ENCODE measurements at places on chromosomes 4 and X.

DNA sequence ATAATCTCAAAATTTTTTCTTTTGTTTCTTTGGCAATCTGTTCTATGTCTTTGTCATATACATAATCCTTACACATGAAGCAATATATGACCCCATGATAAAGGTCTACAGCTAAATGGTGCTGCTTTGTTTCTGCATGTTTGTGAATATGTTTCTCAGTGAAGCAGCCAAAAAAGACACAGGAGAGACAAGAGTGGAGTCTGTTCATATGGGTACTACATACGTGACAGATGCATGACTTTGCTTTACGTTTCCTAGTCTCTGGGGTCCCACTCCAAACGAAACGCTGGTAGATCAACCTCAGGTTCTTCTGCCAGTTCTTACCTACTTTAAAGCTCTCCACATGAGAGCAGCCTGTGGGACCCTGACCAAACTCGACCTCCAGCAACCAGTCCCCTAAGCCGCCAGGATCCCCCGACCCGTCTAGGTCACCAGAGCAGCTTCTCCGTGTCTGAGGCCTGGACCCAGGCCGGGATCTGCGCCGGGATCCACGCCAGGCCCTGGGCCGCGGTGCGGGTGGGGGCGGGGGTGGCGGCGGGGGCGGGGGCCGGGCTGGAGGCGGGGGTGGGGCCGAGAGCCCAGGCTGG is 1.5 kb downstream of the USP51 start:
- no peak for DNase-seq

- no peak for DNase-seq
Observed at GRCh38 chr4:105998171-105999063, 103.1 kb downstream of the NPNT start.

GRCh38 chr4:139866276-139866962 is 200.8 kb downstream of the MGST2 start:
- no peak for DNase-seq

DNA sequence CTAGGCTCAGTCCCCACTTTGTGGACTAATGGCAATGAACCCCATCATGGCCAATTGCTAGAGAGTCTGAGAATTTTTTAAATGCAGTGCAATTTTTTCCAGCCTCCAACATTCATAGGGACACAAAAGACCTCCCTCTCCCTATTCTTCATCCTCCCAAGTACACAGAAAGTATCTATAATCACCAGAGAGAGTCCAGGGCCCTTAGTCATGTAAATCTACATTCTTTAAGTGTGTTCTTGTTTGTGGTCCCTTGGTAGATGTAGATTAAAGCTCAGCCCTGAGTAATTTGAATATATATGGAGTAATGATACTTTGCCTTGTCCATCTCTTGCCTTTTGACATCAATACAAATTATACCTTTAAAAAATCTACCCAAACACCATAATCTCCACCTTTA is 51.3 kb upstream of the ATXN3L start:
- DNase-seq: no peak

DNA sequence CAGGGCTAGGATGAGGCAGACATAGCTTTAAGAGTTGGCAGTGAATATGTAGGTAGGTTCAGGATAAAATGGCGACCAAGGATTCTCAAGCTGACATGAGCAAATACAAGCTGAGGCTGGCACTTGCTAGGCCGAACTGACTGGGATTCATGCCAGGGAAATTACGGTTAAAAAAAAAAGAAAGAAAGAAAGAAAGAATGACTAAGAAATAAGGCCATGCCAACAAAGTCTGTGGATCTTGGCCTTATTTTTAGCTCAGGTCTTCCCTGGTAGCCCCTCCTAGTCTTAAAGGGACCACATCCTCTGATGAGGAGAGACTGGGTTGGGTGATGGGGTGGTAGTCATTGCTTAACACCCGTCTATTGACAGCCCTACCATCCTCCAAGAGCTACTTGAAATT is 64.4 kb upstream of the KLHL13 start:
- no peak for DNase-seq
